ENCODE measurements at places on chromosomes 1 and 21. TPM values are rescaled to one million over a fixed set of nuclear protein-coding genes. Genes with fewer than 3 reads are reported as not detected.

The TNFSF4 gene
- 31.6 TPM for total RNA-seq

The FAM163A gene
- total RNA-seq = 0.30 TPM

The SDE2 gene
- total RNA-seq = 13.5 TPM

The REN gene
- total RNA-seq = 0.40 TPM

The CLDN14 gene
- 2.7 TPM for total RNA-seq

The PARP1 gene
- 215 TPM for total RNA-seq

The RHBDL2 gene
- total RNA-seq = 0.87 TPM

The NPHS2 gene
- total RNA-seq = not detected
